ENCODE measurements at places on chromosomes 2 and 18.

- no peak for DNase-seq
Measured at GRCh38 chr2:51350100-51350499, 318.2 kb upstream of the NRXN1 start.

- DNase-seq: no peak
Measured at GRCh38 chr2:98479371-98479770, 34.7 kb downstream of the INPP4A start.

- DNase-seq: no peak
Measured at GRCh38 chr2:178068823-178069454, 3.6 kb downstream of the PDE11A start.

GRCh38 chr18:9362869-9363268, 28.3 kb downstream of the TWSG1 start:
- DNase-seq: no peak

- no peak for DNase-seq
Measured at GRCh38 chr2:210195101-210195852, 24.1 kb upstream of the KANSL1L start.

GRCh38 chr2:80058562-80058961, 246.0 kb downstream of the LRRTM1 start:
- DNase-seq: no peak

DNA sequence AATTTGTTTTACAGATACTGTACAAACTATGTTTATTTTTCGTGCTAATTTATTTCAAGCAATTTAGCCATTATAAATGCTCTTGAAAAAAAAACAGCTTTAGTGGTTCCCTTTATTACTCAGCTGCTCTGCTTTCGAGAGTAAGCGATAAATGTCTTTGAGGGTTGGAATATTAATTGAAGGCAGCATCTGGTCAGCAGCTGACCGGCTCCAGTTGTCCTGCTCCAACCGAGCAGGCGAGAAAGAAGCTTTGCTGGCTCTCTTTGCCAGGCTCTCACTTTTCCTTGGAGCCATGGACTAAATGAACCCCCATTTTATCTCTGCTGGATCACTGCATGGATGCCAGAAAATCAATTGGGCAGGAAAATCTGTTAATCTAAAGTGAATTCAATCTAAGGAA, 147.4 kb downstream of the LNPK start:
- no peak for DNase-seq

GRCh38 chr2:174145827-174146226, 102.5 kb downstream of the OLA1 start:
- no peak for DNase-seq

DNA sequence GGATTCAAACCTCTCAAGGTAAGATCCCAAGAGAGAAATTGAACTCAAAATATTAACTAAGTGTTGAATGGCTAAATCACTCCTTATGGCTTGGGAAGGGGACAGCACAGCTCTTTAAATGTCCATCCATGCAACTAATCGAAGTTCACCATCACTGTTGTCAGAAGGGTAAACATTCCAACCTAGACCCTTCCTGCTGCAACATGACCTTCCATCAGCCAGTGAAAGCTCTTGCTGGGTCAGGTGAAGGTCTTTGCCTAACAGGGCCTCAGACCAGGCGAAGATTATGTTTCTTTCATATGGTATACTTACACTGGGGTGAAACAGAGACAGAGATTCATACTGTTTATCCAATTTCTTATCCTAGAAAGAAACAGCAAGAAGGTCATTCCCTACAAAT, 16.4 kb downstream of the IAH1 start:
- no peak for DNase-seq

DNA sequence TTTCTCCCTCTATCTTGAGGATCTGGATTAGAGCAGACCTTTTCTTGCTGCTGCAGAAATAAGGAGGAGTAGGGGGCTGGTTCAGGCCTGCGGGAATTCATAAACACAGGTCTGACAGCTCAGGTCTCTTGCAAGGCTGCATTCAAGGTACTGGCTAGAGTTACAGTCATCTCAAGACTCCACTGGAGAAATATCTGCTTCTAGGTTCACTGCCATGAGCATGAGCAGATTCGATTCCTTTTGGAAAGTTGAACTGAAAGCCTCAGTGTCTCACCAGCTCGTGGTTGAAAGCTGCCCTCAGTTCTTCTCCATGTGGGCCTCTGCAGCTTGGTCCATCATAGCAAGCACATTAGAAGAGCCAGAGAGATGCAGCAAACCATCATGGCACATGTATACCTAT, 124.4 kb upstream of the SETBP1 start:
- DNase-seq: no peak
